ENCODE measurements at places on chromosomes 16 and 17.

DNA sequence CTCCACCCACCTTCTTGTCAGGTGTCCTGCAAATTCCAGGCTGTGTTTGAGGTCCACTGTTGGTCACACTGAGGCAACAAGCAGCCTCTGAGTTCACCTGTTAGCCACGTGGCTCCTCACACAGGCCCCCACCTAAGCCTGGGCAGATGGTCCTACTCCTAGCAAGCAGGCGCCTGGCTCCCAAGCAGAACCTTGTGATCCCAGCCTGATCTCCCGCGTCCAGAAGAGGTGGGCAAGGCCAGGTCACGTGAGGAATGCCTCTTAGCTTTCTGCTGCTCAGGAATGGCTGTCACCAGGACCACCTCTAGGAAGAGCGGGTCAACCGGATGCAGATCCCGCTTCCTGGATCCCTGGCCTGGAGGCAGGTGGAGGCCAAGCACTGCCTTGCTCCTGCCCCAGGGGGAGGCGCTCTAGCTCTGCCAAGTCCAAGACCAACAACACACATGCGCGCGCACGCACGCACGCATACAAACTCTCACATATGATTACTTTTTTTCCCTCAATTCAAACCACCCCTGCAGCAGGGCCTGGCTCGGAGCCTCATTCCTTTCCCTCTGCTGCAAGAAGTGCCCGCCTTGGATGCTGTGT is 9.5 kb downstream of the CYB561 start:
- no peak for DNase-seq

DNA sequence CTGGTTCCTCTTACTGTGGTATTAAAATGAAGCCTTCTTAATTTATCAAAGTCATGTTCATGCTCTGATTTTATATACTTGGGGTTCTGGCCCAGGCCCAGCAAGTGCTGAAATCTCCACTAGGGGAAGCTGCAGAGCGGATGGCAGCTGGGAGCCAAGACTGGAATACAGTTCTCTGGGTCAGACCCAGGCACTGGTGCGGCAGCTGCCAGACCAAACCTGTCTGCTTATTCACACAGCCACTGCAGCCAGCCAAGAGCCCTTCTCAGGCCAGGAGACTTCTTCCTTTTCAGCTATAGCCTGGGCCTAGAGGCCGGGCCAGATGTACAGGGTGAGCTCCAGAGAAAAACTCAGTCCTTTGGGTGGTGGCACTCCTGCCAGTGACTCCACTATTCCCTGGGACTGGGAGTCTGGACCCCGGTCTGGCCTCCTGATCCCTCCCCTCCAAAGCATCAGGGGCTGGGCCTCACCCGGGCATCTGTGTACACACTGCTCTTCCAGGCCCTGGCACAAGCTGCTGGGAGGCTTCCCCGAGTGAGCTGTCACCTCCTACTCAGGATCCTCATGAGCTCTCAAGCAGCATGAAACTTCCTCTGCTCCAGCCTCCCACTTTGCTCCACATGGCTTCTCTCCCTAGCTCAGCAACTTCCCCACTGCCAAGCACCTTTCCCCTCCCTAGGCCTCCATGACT is 24.4 kb downstream of the ATP6V0D1 start:
- no peak for DNase-seq

- no peak for DNase-seq
These were observed at the start of gene PRAC2 for GRCh38 chr17:48722915-48723422. TSS of gene PRAC2 (plus strand) at chr17:48723185. CDS start at chr17:48724411, 1,226 bp downstream.

- DNase-seq: peak; percentile 30
These were observed 560 bp downstream of the RAI1 start for GRCh38 chr17:17681744-17682292.

DNA sequence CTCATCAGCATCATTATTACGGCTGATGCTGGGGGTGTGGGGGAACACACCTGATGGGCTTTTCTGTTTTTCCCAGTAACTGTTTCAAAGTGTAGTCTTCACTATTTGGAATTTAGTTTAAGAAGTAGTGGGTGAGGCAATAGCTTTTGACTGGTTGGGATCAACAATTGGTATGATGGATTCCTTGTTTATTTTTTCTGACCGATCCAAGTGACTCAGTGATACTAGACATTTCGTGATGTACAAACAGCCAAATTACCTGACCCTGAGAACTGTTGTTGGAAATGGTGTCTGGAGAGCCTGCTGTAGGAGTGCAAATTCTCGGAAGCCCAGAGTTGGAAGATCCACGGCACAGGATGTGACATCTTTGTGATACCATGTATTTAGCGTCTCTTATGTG is 204.2 kb downstream of the PRKCA start:
- DNase-seq: no peak

- DNase-seq: no peak
These were observed 30.0 kb downstream of the USP10 start for GRCh38 chr16:84729716-84730320.

DNA sequence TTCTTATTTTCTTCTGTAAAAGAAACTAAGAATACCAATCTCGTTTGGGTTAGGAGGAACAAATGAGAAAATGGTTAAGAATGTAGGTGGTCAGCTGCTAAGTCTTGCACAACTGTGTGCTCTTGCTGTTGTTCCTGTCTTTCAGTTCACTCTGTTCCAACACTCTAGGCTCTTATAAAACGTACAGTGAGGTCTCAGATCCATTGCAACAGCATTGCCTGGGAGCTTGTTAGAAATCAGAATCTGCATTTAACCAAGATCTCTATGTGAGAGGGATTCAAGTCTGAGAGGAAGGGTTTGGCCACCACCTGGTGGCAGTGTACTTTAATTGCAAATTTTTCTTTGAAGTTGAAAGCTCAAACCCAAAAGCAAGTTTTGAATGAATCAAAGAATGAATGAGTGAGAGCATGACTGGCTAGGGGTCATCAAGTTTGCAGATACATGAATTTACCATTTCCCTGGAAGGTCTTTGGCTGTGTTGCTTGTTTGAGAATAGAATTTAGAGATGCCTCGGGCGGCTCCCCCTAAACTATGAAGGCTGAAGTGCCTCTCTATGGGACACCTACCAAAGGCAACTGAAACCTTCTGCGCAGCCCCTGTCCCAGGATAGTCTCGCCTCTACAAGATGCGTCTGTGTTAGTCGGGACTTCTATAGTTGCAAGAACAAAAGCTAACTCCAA is 2.5 kb downstream of the ALOX15B start:
- no peak for DNase-seq

DNA sequence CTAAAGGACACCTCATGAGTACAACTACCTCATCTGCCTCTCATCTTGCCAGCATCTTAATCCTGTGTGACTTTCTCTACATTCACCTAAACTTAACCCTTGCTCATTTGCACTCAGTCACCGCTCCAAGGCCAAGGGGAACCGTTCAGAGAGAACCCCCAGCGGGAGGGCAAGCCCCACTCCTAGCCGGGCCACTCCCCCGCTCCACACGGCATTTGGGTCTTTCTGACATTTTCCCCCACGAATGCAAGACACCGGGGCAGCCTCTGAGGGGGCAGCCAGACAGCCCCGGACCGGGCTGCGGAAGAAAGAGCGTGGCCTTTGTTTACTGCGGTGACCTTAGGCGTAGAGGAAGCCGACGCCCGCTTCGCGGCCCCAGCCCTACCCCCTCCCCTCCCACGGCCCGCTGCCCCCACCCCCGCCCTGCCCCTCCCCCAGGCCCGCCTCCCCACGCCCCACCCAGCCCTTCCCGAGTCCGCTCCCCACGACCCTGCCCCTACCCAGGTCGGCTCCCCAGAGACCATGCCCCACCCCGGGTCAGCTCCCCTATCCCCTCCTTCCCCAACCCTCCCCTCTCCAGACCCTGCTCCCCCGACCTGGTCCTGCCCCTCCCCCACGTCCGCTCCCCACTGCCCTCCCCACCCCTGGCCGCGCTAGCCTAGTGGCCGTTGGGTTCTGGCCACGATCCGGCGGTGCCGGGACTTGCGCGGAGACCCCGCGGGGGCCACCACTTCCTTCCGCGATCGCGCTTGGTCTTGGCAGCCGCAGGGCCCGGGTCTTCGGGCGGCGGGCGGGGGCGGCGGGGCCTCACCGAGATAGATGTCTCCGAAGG is 789 bp downstream of the CSNK1D start:
- no peak for DNase-seq

GRCh38 chr17:1197781-1198490 is 18.2 kb upstream of the ABR start:
- DNase-seq: peak; percentile 37

DNA sequence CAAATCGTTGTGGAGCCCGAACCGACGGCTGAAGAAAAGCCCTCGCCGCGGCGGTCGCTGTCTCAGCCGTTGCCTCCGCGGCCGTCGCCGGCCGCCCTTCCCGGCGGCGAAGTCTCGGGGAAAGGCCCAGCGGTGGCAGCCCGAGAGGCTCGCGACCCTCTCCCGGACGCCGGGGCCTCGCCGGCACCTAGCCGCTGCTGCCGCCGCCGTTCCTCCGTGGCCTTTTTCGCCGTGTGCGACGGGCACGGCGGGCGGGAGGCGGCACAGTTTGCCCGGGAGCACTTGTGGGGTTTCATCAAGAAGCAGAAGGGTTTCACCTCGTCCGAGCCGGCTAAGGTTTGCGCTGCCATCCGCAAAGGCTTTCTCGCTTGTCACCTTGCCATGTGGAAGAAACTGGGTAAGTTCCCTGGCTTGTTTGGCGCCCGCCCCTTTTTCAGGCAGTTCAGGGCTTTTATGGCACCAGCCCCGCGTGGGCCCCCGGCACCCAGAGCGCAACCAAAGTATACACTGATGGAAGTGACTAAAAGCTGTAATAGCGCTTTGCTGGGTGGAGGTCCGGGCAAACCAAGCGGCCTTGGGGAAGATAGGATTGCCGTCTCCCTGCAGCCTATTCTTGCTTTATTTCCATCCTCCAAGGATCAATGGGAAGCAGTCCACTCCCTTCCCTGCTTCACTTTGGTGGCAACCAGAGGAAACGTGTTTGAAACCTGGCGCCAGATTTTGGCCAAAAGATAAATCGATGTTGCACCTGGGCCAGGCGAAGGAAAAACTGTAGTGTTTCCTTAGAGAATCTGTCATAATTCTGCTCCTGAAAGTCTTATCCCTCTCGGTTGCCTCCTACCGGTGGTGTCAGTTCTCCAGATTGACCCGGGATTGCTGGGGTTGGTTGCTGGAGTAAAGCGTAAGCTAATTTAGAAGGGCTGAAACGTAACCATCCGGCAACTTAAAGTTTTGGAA is 775 bp downstream of the PPM1D start:
- peak; percentile 38 for DNase-seq

- DNase-seq: no peak
These were observed 102.2 kb upstream of the LHX1 start for GRCh38 chr17:36835036-36835435.

- DNase-seq: no peak
These were observed 588.7 kb downstream of the RBFOX1 start for GRCh38 chr16:7921345-7921744.

GRCh38 chr17:41651625-41652460 is 27.5 kb upstream of the KRT17 start:
- DNase-seq: no peak

DNA sequence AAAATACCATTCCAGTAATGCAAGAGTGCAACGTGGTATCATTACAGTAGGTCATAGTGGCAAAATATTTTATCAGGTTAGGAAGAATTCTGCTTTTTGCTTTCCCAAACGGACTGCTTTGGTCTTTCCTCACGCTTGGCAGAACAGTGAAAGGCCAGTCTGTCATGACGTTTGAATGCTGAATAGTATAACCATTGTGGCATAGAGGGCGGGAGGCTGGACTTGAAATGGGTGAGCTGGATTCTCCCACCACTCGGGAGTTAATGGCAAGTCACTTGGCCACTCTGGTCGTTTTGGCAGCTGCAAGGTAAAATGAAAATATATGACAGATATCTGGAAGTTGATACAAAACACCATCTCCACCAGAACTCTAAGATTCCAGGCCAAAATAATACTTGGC is 391.2 kb downstream of the MAF start:
- no peak for DNase-seq

DNA sequence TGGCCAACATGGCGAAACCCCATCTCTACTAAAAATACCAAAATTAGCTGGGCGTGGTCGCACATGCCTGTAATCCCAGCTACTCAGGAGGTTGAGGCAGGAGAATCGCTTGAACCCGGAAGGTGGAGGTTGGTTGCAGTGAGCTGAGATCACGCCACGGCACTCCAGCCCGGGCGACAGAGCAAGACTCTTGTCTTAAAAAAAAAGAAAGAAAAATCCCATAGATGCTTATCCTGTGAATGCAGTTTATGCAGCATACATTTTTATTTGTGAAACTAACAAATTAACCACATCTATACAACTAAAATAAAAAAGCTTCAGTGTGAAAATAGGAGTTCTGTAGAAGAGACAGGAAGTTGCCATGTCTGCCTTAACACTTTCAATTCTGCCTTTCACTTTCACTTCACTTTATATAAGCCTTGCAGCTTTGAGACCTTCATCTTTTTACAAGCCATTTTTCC is 7.1 kb downstream of the IGSF6 start:
- peak; percentile 8 for DNase-seq

DNA sequence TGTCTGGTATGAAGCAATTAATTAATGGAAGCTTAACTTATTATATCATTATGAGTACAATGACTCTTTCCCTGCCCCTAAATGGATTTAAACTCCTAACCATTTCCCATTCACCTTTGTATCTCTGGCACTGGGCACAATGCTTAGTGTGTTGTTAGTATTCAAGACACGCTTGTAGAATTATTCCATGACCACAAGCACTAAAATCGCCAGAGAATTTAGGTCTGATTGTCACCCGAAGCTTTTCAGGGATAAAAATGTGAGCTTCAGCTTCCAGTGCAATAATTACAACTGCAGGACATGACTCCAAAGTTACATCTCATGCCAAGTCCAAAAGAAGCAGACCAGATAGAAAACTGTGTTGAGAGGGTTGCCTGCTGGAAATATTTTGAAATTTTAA is 101.6 kb downstream of the CDH8 start:
- DNase-seq: no peak

DNA sequence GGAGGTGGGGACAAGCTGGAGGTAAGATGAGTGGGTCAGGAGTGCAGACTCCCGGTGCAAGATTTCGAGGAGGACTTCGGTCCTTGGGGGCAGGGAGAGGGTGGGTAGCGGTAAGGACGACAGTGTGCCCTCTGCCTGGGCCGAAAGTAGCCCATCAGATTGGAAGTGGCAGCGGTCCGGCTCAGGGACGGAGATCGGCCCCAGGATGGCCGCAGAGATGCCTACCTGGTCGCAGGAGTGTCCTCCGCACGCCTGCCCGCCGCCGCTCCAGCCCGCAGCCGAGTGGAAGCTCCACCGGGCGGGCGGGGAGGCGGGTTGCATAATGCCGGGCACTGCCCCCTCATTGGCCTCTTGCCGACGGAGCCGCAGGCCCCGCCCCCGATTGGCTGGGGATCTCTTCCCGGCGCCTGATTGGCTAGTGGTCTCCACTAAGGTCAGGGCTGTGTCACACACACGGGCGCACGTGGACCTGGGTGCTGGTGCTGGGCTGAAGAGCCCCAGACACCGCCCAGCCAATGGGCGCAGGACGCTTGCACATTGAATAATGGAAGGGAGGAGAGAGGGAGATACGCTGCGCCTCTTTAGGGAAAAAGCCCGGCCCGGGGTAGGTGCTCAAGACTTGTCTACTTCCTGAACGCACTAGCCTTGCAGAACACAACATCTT is at the start of gene PER1:
Gene PER1 (minus strand): TSS at position 293 of the 664 bp plus-strand sequence. CDS start 1,698 bp downstream, outside the sequence.
- peak; percentile 73 for DNase-seq

GRCh38 chr16:64773638-64774037 is 348.2 kb downstream of the CDH11 start:
- no peak for DNase-seq

DNA sequence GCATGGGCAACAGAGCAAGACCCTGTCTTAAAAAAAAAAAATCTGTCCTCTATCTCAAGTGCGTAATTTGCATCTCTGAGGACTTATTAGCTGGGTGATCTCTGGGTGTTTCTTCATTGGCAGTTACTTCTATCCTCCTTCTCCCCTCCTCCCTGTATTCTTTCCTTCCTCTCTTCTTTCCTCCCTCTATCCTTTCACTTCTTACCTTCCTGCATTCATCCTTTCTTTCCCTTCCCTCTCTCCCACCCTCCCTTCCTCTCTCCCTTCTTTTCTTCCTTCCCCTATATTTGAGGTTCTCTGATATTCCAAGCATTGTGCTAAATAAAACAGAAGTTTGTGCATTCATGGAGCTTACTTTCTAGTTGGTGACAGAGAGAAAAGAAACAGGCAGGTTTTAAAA is 10.7 kb downstream of the MFSD11 start:
- no peak for DNase-seq
